AML-193 (cell line): ENCODE measurements at places on chromosomes 11 and 22.

GRCh38 chr11:16780146-16780545 lies 41.7 kb downstream of the C11orf58 start:
- no peak for DNase-seq

- no peak for DNase-seq
These were observed 12.3 kb downstream of the PAX6 start for GRCh38 chr11:31798554-31799434.

DNA sequence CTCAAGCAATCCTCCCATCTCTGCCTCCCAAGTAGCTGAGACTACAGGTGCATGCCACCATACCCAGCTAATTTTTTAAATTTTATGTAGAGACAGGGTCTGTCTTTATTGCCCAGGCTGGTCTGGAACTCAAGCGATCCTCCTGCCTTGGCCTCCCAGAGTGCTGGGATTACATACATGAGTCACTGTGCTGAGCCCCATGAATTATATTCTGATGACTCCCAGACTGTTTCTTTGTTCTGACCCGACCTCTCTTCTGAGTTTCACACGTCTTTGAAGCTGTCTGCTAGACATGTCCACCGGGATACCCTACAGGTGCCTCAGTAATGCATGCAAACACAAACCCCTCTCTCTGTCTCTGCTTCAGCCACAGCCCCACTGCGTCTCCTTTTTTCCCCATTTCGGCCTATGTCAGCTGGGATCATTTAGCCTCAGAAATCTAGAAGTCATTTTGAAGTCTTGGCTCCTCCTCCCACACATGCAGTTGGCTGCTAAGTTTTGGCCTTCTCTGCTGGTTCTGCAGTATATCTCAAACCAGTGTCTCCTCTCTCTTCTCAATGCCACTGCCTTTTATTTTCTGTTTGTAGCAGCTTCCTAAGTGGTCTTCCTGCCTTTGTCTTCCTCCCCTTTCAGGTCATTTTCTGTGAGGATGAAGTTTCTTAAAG lies 4.8 kb downstream of the VPS26B start:
- no peak for DNase-seq

GRCh38 chr11:120682866-120683265 lies 171.3 kb downstream of the GRIK4 start:
- no peak for DNase-seq

DNA sequence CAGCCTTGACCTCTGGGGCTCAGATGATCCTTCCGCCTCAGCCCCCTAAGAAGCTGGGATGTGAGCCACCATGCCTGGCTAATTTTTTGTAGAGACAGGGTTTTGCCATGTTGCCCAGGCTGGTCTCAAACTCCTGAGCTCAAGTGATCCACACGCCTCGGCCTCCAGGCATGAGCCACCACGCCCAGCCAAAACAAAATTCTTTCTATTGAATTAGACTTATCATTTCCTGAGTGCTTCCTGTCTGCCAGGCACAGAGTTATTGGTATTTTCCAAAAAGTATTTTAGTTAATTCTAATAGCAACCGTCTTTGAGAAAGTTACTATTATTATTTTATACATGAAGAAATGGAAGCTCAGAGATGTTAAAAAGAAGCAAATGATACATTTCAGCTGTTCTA lies 61.4 kb upstream of the LMO2 start:
- no peak for DNase-seq

- DNase-seq: no peak
These were observed 37.5 kb upstream of the SLC6A5 start for GRCh38 chr11:20561915-20562314.

DNA sequence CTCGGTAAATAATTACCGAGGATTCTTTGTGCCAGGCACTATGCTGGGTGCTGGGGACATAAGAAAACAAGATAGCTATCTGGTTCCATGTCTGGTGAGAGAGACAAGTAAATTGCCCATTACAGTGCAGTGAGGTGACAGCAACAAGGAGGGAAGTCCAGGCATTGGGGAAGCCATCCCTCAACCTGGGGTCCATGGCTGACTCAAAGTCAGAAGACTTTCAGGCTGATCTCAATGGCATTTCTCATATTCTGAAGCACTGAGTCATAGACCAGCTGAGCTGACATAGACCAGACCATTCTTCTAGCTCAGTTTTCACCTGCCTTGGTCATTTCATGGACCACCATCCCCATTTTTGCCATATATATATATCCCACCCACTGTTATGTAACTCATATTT lies 158.8 kb downstream of the TTC17 start:
- no peak for DNase-seq

- DNase-seq: no peak
These were observed 3.6 kb upstream of the CKAP5 start for GRCh38 chr11:46849631-46850030.

GRCh38 chr22:24423519-24424000 lies 3.8 kb upstream of the ADORA2A start:
- peak; percentile 22 for DNase-seq

DNA sequence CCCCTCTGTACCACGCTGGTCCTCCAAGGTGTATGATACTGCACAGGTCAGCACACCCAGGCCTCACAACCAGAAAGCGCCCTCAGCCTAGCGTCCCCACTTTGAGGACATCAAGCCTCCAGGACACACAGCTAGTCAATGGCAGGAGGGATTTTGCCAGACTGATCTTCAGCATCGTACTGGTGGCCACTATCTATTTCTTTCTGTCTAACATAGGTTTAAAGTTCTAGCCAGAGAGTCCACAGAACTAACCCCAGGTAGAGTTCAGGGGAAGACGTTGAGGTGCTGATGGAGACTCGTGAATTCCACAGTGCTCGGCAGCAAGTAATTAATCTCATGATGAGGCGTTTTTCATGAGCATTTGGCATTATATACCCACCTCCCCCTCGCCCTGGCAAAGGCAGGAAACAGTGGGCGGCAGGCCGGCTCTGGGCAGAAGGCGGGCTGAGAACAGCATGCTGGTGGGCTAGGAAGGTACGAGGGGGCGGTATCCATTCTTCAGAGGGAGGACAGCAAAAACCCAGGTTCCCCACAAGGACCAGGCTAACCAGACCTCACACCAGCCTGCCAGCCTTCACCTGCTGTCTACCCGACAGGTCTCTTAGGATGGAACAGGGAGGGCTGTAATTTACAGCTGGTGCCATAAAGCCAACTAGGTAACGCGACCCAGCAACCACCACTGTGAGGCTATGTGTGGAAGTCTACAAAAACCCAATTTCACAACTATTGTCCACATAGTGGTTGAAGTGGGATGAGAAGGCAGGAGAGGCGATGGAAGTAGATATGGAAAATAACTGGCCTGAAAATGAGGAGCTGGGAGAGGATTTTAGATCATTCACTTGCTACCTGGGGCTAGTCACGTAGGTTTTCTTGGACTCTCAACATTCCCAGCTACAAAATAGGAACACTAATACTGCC lies 18.5 kb downstream of the MYH9 start:
- no peak for DNase-seq
